ENCODE measurements at places on chromosomes 6 and 20.

DNA sequence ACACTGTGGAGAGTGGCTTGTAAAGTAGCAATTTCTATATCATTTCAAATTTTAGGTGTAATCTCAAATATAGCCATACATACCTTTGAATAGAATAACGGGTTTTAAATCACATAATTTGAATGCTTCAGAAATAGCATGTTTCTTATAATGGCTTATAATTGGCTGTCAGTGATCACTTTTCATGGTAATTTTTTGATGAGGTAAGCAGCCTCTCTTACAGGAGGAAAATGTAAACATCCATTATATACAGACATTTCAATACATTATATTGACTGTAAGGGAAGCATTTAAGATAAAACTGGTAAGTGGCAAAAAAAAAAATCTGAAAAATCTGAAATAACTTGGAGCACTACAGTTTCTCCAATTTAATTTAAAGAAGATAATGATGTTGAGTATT lies 67.8 kb upstream of the PHACTR2 start:
- DNase-seq = no peak

DNA sequence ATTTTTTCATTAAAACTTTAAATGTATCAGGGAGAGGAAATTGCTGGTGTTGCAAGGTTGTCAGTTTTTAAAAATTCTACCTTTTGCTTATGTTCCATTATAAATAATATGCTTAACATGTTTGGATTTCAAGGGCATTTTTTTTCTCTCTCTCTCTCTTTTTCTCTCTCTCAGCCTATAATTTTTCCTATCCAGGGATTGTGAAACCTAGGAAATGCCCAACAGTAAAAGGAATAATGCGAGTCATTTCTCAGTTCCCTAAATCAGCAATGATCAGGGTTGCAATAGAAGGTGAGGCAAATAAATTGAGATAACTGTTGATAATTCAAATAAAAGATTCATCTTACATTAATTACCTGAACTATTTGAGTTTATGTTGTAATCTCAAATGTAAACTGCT lies 53.2 kb upstream of the IFNGR1 start:
- no peak for DNase-seq

GRCh38 chr20:24700166-24700860 lies 230.9 kb downstream of the SYNDIG1 start:
- no peak for DNase-seq

GRCh38 chr20:2874456-2874855 lies 1.2 kb downstream of the PTPRA start:
- DNase-seq = no peak

GRCh38 chr20:46284040-46284427 lies 24.3 kb downstream of the CDH22 start:
- DNase-seq = no peak

DNA sequence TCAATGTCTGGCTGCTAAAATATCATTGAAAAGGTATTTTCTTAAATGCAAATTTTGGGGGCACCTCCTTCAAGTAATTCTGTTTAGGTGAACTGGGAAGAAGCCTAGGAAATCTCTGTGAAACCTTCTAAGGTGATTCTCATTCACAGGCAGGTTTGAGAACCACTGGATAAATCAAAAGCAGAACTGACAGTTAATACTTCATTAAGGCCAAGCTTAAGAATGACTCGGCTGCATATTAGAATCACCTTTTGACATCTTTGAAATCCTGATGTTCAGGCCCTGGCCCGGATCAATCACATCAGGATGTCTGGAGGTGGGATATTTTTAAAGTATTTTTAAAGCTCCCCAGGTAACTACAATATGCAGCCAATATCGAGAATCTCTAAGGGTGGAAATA lies 50.6 kb downstream of the FKBP1C start:
- no peak for DNase-seq

DNA sequence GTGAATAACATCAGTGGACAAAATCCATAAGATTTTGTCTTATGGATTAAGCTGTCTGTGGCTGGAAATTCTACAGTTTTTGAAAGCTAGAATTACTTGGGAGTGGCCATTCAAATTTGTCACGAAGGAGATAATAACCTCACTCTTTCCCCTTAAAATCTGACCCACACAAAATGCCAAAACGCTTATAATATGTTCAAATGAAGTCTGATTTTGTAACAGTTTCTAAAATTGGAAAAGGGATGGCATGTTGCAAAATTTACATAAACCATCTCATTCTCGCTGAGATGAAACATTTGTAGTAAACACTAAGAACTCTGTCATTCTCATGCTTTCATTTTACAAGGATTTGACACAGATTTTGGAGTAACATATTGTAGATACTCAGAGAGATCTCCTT lies 112.7 kb downstream of the GJA1 start:
- DNase-seq = no peak

DNA sequence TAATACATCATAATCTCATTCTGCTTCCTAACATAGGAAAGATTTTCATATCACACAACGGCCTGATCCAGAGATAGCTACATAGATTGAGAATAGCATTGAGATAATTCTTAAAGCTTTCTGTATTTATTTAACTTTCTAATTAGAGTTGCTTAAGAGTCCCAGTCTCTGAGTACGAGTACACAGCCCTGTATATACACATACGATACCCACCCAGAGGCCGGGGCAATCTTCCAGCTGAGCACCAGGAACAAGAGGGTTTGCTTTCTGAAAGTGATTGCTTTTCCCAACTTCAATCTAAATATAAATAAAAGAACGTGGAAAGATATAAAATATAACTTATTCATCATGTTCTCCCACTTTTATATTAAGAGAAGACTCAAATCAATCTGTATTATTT lies 313.8 kb downstream of the COL12A1 start:
- DNase-seq = no peak

GRCh38 chr6:148500402-148500801 lies 157.8 kb downstream of the SASH1 start:
- DNase-seq = no peak

DNA sequence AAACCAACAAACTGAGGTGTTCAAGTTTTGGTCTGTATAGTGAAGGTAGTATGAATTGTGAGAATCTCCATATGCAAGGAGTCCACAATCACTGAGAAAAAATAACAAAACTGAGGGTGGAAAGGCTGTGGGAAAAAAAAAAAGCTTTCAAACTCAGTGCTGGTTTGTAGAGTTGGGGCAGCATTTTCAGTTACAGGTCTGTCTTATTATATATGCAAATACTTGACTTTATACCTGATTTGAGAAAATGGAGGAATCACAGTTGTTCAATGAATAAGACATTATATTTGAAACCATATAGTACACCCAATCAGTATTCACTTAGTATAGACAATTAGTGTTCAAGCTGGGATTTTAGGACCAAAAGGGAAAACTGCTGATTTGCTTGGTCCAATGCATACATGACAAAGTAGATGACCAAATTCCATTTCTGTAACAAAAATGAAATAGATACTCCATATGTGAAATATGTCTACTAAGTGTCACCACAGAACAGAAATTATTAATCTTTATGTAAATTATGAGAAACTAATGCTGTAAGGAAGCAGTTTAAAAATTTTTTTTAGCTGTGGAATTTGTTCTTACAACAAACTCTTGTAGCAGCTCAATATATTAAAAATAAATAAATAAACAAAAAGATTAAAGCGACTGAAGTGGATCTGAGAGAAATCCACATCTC lies 187.7 kb downstream of the ASCC3 start:
- DNase-seq = no peak

DNA sequence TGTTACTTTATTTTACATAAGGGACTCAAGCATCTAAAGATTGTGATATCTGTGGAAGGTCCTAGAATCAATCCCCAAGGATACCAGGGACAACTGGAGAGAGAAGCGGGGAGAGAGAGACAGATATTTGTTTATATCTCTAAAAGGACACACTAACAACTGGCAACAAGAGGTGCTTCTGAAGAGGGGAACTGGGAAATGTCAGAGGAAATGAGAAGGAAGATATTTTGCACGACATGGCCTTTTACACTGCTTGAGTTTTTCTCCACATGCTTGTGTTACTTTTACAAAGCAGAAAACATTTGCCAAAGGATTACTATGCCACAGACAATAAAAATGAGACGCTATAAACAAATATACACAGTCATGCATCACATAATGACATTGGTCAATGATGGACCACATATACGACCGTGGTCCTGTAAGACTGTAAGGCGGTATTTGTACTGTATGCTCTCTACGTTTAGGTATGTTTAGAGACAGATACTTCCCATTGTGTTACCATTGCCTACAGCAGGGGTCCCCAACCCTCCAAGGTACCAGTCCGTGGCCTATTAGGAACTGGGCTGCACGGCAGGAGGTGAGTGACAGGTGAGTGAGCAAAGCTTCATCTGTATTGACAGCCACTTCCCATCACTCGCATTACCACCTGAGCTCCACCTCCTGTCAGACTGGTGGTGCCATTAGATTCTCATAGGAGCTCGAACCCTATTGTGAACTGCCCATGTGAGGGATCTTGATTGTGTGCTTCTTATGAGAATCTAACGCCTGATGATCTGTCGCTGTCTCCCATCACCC lies 64.6 kb upstream of the PTPN1 start:
- no peak for DNase-seq

DNA sequence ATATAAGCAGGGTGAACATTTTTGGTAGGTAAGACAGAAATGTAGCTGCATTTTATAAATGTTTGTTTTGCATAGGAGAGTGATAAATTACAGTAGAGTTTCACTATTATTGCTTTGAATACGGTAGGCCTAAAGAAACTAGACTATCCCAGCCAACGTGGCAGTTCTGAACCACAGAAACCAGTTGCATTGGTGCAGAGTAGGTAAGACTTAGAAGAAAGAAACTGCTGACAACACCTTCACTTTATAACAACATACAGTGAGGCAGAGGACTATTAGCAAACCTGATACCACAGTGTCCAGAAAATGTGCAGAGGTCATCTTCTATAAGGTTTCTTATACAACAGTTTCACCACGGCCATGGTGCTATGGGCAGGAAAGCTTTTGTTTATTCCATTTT lies 566.1 kb downstream of the KIF16B start:
- no peak for DNase-seq

DNA sequence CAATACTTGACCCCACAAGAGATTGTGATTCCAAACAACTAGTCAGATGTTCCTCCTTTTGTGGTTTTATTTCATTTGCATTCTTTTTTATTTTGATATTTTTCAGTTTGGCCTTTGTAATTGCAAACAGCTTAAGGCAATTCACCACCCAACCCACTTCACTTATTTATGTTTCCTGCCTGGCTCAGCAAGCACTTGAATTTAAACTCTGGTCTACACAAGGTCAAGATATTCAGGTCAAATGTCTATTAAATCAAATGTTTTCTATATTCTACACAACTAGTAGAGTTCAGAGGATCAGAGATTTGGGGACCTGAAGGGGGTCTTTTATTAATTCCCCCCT lies 100.1 kb downstream of the SGK1 start:
- DNase-seq = no peak

Data from stimulated activated CD4-positive, alpha-beta T cell treated with anti-CD3 and anti-CD28 coated beads, Interleukin-4, amount 100 ng/mL, for 48 hours (primary cell).